ENCODE measurements at places on chromosomes 7 and 10.

GRCh38 chr7:46229409-46229808 is 308.3 kb upstream of the IGFBP3 start:
- DNase-seq, result no peak

DNA sequence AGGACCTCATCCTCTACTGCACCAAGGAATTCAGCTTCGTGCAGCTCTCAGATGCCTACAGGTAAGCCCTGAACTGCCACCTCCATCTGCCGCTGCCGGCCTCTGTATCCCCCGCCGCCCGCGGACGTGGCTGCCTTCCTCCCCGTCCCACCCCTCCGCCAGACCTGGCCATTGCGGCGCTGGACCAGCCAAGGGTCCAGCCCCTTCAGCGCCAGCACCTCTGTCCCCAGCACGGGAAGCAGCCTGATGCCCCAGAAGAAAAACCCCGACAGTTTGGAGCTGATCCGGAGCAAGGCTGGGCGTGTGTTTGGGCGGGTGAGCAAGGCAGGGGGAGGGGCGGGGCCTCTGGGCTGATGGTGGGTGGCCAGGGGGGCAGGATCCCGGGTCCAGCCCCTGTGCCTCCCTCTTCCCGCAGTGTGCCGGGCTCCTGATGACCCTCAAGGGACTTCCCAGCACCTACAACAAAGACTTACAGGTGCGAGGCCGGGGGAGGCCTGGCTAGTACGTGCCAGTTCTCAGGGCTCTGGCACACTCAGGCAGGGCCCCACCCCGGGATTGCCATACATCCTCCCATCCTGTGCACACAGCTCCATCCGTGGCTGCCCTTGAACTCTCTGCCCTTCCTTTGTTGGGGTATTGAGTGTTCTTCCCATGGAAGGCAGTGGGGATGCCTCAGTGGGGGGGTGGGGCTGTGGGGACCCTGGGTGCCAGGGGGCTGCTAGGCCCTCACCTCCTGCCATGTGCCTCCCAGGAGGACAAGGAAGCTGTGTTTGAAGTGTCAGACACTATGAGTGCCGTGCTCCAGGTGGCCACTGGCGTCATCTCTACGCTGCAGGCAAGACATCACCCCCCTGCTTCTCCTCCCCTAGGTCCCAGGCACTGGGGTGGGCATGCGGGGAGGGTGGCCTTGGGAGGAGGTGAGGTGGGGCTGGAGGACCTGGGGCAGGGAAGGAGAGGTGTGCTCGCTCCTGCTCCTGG is 13.5 kb downstream of the ASL start:
- no peak for DNase-seq

- DNase-seq, result no peak
These were observed 4.0 kb upstream of the OAT start for GRCh38 chr10:124422742-124423141.

DNA sequence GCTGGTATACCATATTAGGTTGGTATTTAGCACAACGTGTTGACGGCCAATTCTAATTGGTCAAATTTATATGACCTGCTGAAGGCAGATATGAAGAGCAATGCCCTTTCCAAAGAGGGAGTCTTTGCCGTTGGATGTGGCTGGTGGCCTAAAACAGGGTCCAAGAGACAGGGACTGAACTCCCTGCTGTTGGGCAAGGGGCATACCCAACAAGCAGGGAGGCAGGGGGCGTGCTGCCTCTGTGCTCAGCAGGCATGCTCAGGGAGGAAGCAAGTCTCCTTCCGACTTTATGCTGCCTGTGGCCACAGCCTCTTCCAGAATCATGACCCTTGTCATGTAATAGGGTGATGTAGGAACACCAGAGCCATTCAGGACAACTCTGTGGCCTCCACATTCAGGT is 167.7 kb upstream of the NPVF start:
- no peak for DNase-seq

DNA sequence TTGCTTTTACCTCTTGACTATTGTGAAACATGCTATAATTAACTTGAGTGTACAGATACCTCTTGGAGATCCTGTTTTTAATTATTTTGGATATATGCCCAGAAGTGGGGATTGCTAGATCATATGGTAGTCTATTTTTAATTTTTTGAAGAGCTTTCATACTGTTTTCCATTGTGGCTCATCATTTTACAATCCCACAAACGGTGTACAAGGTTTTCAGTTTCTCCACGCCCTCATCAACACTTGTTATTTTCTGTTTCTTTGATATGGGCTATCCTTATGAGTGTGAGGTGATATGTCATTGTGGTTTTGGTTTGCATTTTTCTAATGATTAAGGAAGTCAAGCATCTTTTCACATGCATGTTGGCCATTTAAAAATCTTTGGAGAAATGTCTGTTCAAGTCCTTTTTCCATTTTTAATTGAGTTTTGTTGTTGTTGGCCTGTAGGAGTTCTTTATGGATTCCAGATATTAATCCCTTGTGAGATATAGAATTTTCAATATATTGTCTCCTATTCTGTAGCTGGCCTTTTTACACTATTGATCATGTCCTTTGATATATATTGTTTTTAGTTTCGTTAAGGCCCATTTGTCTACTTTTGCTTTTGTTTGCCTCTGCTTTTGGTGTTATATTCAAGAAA is 7.5 kb downstream of the AGK start:
- DNase-seq, result peak; percentile 33

- no peak for DNase-seq
These were observed 80.2 kb downstream of the RBM20 start for GRCh38 chr10:110724116-110724921.

DNA sequence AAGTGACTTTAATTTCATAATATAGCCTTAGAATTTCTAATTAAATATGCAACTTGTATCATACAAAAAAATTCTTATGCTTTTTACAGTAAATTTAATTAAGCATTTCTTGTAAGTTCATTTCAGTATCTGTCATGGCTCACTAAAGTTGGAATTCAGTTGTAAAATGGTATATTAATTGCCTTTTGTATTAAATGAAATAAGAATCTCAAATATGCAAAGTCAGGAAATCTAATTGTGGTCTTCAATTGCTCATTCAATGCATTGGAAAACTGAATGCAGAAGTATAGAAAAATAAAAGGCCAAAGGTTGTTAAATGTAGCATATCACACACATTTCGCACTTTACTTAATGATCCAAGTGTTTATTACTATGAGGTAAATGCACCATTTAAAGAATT is 189.5 kb downstream of the PHF14 start:
- DNase-seq, result no peak

DNA sequence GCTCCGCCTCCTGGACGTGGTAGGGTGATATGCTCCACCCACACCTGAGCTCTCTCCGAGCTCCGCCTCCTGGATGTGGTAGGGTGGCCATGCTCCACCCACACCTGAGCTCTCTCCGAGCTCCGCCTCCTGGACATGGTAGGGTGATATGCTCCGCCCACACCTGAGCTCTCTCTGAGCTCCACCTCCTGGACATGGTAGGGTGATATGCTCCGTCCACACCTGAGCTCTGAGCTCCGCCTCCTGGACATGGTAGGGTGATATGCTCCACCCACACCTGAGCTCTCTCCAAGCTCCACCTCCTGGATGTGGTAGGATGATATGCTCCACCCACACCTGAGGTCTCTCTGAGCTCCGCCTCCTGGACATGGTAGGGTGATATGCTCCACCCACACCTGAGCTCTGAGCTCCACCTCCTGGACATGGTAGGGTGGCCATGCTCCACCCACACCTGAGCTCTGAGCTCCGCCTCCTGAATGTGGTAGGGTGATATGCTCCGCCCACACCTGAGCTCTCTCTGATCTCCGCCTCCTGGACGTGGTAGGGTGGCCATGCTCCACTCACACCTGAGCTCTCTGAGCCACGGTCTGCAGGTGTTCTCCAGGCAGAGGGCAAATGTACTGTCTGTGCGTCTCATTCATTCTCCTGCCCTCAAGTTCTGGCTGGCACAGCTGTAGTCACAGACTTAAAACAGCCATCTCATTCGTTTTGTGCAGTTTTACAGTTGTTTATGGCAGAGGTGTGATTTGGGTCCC is 252.4 kb downstream of the DIP2C start:
- DNase-seq, result no peak

- peak; percentile 100 for DNase-seq
These were observed 59.9 kb downstream of the MAP3K8 start for GRCh38 chr10:30493609-30494530.

DNA sequence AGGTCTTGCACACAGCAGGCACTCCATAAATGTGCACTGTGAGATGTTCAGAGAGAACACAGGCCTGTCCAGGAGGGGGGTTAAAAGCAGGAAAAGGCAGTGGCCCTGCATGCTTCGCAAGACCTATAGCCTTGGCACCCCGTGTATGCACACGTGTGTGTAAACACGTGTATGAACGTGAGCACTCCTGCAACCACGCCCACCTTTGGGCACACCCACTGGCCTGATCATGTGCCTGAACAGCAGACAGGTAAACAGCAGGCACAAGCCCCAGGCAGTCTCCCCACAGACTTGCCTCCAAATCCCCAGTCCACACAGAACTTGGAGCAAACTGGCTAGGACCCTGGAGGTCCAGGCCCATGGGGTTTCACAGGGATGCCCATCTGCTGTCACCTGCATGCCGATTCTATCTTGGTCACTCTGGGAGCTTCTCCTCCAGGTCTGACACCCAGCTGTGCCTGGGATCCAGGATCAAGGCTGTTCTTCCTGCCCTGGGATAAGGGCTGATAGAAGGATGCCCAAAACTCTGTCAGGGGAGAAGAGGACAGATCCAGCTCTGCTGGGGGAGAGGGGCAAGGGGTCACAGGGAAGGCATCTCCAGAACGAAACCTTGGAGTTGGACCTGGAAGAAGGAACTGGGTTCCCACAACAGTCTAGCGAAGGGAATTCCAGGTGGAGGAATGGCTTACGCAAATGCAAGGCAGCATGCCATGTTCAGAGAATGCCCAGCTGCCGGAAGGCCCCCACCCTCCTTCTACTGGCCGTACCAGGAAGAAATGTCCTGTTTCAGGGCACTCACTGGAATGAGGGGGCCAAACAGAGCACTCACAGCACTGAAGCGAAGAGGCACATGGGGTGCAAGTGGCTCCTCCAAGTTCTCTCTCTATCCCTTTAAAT is 14.3 kb upstream of the ZMIZ1 start:
- no peak for DNase-seq

DNA sequence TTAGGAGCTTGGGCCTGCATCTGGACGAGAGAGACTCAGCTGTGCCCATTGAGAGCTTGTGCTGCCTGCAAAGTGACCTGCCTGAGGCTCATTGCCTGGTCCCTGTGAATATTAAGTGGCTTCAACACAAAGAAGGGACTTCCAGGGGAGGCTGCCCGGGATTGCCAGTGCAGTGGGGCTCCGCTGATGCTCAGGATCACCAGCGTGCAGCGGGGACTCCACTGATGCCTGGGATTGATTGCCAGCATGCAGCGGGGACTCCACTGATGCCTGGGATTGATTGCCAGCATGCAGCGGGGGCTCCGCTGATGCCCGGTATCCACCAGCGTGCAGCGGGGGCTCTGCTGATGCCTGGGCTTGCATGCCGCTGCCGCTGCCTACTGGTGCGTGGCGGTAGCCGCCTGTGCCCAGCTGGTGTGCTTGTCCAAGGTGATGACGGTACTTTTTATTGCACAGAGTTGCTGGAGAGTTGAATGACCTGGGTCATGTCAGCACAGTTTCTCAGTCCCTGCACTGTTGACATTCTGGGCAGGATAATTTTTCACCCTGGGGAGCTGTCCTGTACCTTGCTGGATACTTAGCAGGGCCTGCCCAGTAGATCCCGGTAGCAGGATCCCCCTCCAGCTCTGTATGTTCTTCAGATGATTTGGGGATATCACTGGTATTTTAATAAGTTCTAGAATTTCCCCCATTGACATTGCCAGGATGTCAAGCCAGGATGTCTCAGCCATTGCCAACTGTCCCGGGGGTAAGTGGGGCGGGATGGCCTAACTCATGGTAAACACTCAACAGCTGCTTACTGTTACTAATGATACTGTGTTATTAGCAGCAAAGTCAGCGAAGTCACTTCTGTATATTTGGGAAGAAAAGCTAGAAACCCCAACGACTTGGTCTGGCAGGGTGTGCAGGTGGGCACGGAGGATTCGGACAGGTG is 13.0 kb downstream of the DOCK1 start:
- no peak for DNase-seq

DNA sequence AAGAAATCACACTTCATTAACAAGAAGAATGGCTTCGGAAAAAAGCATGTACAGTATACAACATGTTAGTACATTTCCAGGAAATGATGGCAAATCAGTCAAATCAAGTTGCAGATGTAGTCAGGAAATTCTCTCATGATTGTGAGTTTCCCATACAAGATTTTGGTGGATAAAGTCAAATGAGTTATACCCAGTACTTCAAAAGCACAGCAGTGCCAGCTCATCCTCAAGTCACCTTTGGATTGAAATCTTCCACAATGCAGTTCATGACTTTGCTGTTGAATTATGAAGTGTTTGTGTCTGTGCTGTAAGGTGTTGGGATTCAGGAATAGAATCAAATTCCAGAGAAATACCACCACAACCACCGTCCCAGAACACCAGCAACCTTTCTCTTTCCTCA is 301.3 kb upstream of the BMPER start:
- no peak for DNase-seq

DNA sequence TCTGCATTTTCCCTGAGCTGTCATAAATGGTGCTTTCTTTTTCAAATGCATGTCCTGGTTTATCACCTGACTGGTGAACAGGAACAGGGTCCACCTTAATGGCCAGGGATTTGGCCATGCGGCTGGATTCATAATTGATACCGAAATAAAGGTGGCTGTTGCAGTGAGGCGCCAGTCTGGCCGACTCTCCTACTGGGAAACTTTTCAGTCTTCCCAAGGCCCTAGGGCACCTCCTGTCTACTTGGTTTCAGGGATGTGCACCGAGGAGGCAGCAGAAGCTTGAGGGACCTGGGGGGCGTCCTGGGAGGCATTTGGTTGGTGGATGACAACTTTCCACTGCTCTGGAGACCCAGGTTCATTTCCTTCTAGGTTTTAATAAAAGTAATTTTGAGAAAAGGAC is 46.4 kb upstream of the FIGNL1 start:
- DNase-seq, result no peak

- DNase-seq, result no peak
These were observed 6.8 kb downstream of the IL6 start for GRCh38 chr7:22733761-22734160.

DNA sequence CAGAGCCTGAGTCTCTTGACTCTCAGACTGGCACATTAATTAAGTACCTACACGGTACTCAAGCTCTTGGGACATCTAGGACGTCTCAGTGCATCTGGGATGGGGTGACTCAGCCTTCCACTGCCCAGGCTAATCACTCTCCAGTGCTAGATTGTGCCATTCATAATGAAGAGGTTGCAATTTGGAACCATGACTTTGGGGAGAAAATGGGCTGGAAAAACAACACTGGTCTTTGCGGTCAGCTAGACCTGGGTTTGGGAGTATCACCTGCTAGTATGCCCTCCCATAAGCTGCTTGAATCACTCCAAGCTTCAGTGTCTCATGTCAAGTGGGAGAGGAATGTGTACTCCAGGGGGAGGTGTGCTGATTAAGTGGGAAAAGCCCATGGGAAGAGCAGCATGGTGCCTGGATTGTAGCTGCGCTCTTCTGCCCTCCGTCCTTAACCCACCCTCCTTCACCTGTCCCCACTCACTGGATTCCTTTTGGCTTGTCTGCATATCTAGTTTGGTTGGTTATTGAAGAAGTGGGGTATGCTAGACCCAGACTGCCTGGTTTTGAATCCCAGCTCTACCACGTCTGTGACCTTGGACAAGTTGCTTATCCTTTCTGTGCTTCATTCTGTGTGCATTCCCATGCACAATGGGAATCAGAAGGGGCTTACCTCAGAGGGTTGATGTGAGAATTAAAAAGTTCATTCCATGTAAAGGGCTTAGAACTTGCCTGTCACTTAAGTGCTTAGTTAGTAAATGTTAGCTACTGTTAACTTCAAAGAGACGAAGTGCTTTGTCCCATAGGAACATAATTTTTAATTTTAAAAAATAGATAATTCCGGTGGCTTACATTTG is 3.8 kb downstream of the NFE2L3 start:
- DNase-seq, result peak; percentile 67

- no peak for DNase-seq
These were observed 213.1 kb downstream of the CREB5 start for GRCh38 chr7:28625432-28625831.

Measured in inflammatory macrophage treated with lipopolysaccharide for 4 hours (primary cell).